ENCODE measurements at places on chromosomes 12 and 14.

GRCh38 chr14:104404922-104405321 is 174.6 kb upstream of the C14orf180 start:
- DNase-seq = no peak

DNA sequence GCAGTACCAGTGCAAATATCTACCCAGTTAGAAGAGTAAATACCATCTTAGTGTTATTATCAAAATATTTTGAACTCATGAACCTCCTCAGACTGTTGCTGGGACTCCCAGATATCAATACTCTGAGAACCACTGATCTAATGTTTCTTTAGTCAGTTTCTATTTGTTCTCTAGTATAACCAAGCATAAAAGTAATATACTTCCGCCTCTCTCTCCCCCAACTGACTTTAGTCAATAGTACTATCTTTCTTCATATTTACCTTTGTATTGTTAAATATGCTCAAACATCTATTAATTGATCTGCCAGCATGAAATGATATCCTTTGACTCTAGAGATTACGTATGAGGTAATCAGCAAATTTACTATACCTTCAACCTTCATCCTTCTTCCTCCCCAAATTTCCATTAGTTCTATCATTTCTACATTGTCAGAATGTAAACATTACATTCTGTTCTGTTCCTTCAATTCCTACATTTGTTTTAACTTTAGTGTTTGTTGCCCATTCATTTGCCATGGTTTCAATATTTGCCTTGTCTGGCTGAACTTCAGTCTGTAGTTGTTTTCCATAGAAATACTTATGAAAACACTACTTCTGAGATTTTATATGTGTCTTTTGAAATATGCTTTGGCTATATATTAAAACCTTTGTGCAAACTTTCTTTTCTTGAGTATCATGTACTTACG is 192.5 kb upstream of the PDE3A start:
- DNase-seq = no peak

- DNase-seq = no peak
Measured at GRCh38 chr12:93468008-93468371, 676 bp downstream of the MRPL42 start.

GRCh38 chr12:109833307-109834189 is at the start of gene TRPV4:
TSS of gene TRPV4 (minus strand) at chr12:109833398. CDS start at chr12:109814796, 18,602 bp downstream.
- DNase-seq = peak; percentile 41

GRCh38 chr14:103140316-103141109 is 17.3 kb downstream of the TNFAIP2 start:
- DNase-seq = no peak

DNA sequence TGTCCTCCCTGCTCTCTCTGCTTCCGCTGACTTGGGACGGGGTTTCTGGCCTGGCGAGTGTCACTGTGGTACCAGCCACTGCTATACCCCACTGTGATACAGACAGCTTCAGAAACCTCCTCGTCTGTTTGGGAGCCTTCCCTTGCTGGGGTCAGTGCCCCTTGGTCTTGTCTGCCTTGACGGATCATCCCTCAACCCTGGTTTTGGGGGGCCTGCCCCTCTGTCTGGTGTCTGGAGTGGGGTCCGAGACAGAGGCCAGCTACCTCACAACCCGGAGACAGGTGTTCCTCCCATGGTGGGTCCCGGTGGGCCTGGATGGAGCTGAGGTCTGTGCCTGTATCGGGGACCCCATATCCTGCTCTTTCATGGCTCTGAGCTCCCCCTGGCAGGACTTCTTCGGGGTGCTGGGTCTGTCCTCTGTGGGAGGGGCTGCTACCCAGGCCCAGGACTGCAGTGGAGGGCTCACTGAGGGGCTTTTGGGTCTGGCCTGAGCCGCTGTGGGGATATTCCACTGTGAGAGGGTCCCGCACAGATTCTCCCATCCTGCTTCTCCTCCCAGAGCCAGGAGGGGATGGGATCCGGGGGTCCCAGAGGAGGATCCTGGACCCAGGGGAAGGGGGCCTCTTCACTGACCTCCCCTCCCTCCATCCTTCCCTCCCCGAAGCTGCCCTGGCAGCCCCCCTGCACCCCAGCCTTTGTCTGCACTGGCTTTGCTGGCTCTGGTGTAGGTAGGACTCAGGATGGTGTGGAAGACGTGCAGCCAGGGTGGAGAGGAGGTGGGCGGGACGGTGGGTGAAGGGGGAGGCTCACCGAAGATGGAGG is 365.5 kb downstream of the TMEM121 start:
- DNase-seq = no peak

- DNase-seq = no peak
Measured at GRCh38 chr12:110694330-110694901, 5.5 kb upstream of the HVCN1 start.

- no peak for DNase-seq
Measured at GRCh38 chr12:175250-175649, 38.7 kb downstream of the SLC6A12 start.

GRCh38 chr12:91001306-91001705 is 3.5 kb downstream of the EPYC start:
- no peak for DNase-seq

DNA sequence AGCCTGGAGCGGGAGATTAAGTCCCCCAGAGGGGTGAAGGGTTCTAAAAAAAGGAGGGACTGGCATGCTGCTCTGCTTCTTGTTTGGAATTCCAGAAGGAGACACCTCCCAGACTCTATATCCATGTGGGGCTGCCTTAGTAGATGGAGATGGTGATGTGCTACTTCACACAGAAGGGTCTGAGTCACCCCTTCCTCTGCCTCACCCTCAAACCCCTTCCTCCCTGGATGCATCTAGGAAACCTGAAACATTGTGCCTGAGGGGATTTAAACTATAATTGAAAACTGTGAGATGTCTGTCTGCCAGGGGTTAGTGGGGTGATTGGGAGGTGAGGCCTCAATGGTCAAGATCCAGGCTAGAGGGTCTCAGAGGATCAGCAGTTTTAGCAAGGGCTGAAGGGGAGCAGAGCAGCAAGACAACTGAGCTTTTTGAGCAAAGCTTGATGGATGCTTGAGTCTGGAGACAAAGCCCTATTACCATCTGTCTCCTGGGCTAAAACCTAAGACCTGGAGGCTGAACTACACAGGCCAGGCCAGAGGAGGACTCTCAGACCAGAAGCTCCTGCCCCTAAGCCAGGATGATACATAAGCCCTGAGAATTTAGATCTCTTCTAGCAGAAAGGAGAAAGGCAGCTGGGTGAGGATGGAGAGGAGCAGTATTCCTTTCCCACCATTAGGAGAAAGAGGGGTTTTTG is 314.7 kb upstream of the ATP2B1 start:
- DNase-seq = no peak

GRCh38 chr14:101088714-101089113 is 185.2 kb upstream of the RTL1 start:
- no peak for DNase-seq

- no peak for DNase-seq
Measured at GRCh38 chr12:74334780-74335179, 202.9 kb upstream of the ATXN7L3B start.

DNA sequence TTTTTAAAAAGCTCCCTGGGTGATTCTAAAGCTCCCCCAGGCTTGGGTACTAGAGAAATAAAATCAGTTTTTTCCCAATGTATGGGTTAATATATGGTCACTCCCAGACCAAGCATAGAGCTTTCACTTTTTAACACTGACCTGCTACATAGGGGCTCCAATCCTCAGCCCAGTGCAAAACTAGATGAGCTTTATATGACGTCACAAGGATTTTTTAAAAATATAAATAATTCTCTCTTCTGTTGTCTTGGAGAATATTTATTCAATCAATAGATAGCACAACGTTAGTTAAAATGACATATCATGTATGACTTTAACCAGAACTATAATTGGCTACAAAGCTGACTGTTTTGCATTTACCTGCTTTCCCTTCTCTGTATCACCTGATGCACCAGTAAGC is 137.9 kb upstream of the TMCC3 start:
- DNase-seq = no peak

GRCh38 chr12:106211973-106212372 is 35.8 kb downstream of the CKAP4 start:
- no peak for DNase-seq

GRCh38 chr14:102295270-102295669 is 9.7 kb downstream of the MOK start:
- DNase-seq = peak; percentile 36

- DNase-seq = no peak
Measured at GRCh38 chr12:132089407-132089910, 54.7 kb downstream of the DDX51 start.

GRCh38 chr12:109586385-109587296 is 13.0 kb downstream of the MVK start:
- no peak for DNase-seq

DNA sequence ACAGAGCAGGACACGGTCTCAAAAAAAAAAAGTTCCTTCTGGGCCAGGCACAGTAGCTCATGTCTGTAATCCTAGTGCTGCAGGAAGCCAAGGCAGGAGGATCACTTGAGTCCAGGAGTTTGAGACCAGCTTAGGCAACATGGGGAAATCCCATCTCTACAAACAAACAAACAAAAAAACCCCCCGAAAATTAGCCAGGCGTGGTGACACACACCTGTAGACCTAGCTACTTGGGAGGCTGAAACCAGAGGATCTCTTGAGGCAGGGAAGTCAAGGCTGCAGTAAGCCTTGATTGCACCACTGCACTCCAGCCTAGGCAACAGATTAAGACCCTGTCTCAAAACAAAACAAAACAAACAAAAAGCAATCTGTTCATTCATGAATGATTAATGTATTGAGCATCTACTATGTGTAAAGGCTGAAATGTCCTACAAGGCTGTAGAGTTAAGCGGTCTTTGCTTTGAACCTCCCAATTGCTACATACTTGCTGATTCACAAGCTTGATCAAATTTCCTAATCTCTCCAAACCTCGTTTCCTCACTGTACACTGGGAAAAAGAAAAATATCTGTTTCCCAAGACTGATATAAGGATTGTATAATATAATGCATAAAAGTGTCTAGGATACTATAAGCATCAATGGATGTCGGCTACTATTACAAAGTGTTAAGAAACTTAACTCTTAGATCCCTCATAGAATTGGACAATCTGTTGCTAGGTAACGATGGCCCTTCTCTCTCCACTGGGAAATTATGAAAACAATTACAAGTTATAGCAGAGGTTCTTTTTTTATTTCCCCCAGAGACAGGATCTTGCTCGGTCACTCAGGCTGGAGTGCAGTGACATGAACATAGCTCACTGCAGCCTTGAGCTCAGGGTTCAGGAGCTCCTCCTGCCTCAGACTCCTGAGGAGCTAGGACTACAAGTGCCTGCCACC is 7.9 kb upstream of the RILPL2 start:
- no peak for DNase-seq

GRCh38 chr12:78473561-78473960 is 391.0 kb upstream of the SYT1 start:
- DNase-seq = no peak

DNA sequence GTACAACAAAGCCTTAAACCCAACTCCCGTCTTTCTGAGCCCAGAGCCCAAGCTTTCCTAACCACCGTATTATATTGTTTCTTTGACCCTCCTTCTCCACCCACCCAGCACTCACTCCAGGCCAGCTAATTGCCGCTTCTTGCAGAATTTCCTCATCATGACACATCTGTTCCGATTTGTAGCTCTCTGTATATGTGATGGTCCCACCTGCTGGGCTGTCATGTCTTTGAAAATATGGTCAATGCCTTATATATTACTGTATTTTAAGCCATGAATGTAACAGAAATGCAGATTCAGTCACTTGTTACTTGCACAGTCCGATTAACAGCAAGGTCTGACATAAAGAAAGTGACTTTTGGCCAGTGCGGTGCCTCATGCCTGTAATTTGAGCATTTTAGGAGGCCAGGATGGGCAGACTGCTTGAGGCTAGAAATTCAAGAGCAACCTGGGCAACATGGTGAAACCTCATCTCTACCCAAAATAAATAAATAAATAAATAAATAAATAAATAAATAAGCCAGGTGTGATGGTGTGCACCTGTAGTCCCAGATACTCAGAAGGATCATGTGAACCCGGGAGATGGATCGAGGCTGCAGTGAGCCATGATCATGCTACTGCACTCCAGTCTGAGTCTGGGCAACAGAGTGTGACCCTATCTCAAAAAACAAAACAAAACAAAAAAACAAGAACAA is 359.8 kb downstream of the ATP23 start:
- DNase-seq = no peak

DNA sequence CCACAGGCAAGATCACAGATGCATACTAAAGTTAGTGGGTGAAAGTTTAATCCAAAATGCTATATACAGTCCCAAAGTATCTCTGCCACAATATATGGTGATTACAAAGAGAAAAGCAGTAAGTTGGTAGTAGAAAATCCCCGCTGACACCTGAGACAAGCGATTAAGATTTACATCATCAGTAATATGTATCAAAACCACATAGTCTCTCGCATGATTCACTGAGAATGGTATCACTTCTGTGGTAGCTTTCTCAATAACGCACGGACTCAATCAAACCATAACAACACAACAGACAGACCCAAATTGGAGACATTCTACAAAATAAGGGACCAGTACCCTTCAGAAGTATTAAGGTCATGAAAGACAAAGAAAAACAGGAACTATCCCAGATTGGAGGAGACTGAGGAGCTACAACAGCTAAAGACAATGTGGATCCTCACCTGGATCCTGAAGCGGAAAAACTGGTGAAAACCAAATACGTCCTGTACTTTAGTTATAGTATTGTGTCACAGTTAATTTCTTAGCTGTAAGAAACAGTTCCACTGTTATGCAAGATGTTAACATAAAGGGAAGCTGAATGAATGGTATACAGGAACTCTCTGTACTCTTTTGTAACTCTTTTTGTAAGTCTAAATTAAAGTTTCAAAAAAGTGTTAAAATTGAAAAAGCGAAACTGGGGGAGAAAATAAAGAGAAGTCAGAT is 51.0 kb downstream of the SPTLC2 start:
- DNase-seq = no peak

DNA sequence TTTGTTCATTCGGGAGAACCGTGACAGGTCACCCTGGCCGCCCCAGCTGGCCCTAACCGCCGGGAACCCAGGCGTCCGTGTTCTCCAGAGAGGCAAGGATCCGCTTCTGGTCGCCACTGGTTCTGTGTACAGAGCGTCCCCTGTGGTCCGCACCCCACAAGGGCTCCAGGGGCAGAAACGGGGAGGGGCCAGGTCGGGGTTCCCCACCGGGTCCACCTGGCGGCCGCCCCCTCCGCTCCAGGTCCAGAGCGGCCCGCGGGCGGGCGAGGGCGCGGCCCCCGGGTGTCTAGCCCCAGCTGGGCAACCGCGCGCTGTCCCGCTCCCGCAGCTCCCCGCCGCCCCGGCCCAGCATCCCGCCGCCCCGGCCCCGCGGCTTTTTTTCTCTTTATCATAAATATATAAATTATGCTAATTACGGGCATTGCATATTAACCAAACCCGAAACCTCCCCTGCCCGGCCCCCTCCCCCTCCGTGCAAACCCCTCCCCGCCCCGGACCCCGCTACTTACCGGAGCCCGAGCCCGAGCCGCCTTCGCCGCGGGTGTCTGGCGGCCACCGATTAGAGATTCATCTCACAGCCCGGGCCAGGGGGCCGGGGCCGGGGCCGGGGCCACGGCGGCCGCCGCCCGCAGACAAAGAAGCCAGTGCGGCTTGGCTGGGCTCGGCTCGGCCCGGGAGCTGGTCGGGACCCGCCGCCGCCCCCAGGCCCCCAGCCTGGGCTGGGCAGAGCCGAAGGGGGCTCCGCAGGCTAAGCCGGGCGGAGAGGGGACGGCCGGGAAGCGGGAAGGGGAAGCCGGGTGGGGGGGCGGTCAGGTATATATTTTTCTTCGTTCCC is 512 bp downstream of the POU6F1 start:
- DNase-seq = peak; percentile 53
